Activated gamma-delta T cell treated with Interleukin-2 at 50 U/mL for 16 hours (primary cell): ENCODE measurements at places on chromosomes 3 and 15.

DNA sequence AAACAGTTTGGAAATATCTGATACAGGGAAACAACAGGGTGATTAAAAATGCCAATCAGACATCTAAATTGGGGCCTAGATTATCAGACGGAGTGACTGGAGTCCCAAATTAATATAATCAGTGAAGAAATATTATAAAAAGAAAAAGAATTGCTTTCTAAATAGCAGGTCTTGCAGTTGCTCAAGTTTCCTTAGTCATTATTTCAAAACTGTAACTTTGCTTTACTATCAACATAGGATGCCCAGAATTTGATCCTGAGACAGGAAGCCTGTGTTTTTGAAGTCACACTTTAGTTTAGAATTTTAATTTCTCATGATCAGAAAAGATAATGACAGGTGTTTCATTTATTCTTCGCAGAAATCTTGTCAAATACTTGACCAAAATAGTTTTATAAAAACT, 105.9 kb downstream of the IL1RAP start:
- no peak for DNase-seq

DNA sequence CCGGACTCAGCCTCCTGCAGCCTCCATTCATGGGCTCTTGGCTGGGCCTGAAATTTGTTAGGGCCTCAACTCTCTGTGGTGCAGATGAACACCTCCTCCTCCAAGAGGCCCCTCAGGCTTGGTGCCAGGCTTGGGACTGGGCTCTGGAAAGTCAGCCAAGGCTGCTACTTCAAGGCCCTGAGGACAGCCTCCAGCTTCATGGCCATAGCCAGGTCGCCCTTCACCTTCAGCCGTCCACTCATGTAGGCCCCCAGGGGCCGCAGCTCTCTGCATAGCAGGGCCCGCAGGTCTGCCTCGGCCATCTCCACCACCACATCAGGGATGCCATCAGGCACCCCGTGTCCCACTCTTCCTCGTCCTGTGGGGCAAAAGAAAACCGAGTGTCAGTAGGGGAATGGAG, 8.3 kb downstream of the STOML1 start:
- DNase-seq = no peak

DNA sequence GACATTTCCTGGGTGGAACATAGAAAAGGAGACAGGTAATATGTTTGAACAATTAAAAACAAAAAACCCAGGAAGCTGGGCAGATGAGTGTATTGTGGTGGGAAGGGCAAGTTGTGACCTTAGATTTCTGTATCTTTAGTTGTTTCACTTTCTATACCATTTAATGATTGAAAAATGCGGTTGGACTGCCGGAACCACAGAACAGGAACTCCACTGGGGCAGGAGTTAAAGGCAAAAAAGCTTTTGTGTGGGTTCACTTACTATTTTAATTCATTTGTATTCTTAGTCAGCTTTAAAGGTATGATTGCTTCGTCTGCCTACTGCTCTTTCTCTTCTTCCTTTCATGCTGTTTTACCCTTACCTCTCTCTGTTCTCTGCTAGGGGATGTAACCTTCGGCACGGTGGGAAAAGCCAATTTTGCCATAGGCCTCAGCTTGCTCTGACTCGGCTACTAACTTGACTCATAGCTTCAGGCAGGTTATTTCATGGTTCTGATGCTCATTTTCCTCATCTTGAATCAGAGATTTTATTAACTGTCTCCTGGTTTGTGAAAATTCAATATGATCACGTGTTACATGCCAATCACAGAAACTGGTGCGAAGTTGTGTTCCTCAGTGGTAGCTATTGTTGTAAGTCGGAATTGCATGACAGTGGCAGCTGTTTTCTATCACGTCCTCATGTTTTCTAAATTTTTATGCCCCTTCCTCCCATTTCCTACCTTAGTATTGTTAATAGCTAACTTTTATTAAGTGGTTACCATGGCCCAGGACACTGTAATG, 1.6 kb upstream of the MCTP2 start:
- DNase-seq = peak; percentile 48

DNA sequence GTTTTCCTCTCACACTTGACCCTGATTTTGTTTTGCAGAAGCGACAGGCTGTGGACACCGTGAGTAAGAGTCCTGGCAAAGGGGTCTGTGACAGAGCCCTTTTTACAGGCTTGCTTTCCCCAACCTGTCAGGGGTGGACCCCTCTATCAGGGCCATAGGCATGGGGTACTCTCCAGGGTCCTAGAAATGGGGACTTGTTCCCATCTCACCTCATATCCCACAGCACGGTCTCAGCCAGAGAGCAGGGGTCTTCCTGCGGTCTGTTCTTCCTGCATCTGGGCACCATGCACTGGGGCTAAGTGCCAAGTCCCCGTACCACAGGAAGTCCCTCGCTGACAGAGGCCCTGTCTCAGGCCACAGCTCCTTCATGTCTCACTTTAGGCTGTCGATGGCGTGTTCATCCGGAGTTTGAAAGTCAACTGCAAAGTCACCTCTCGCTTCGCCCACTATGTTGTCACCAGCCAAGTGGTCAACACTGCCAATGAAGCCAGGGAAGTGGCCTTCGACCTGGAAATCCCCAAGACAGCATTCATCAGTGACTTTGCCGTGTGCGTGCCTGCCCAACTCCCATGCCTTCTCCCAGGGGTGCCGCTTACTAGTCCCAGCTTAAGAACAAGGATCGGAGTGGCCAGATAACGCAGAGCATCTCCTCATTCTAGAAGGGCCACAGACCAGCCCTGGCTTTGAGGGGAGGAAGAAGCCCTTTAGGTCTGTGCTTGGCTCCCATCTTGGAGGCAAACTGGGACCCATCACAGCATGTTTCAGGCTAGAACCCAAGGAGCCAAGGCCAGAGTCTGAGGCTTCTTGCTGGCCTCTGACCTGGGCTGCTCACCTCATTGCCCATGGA, 783 bp downstream of the ITIH1 start:
- no peak for DNase-seq
